ENCODE measurements at places on chromosomes 1 and 21.
A peak's percentile ranks its signal among the peaks of the same experiment; 100 is the strongest.

DNA sequence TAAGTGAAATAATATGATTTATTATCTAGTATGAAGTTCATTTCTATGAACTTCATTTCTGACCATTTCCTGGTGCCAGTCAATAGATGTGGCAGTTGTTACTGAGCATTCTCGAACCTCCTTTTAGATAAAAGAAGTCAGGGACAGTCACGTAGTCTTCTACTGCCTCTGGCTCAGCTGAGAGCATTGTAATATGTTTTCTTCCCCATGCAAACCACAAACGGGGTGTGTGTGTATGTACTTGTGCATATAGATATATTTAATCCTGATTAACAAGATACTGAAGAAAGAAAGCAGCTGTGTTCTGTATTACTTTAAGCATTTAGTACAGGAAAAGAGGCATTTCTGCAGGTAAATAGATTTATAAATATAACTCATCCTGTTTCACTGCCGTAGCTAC lies 21.6 kb downstream of the ZNF684 start:
- DNase-seq = no peak

GRCh38 chr21:29168891-29169315 lies 38.5 kb downstream of the MAP3K7CL start:
- DNase-seq = no peak

DNA sequence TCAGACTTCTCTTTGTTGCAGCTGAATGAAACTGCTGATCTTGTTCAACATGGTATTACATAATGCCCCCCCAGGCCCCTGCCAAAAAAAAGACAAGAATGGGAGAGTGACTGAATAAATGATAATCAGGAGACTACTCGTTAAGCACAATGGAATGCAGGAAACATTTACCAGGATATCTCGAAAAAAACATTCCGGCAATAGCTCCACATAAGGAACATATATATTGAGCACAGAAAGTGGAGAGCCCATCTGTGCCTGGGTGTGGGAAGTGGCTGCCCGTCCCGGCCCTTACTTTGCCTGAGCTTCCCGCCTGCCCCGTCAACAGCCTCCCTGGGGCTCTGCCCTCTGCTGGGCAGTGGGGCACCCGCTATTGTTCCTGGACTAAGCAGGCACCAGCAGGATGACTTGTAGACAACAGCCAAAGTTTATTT lies 13.3 kb downstream of the TRIM11 start:
- peak; percentile 33 for DNase-seq

- DNase-seq = no peak
Observed at GRCh38 chr1:76763738-76764137, 103.5 kb upstream of the ST6GALNAC5 start.

DNA sequence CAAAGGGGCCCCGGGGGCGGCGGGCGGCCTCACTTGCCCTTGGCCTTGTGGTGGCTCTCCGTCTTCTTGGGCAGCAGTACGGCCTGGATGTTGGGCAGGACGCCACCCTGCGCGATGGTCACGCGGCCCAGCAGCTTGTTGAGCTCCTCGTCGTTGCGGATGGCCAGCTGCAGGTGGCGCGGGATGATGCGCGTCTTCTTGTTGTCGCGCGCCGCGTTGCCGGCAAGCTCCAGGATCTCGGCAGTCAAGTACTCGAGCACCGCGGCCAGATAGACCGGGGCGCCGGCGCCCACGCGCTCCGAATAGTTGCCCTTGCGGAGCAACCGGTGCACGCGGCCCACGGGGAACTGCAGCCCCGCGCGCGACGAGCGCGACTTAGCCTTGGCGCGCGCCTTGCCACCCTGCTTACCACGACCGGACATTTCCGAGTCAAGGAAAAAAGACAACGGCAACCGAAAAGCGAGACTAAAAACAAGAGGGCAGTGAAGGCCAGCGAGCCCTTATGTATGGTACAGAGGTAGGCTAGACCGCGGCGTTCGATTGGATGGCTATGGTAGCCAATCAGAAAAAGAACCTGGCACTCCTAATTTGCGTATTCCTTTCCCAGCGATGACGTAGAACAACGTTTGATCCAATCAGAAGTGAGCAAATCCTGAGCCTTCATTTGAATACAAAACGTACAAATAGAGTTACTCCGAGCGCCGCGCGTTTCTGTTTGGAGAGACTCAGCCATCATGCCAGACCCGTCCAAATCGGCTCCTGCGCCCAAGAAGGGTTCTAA lies 29.6 kb upstream of the RNF187 start:
- DNase-seq = peak; percentile 90

DNA sequence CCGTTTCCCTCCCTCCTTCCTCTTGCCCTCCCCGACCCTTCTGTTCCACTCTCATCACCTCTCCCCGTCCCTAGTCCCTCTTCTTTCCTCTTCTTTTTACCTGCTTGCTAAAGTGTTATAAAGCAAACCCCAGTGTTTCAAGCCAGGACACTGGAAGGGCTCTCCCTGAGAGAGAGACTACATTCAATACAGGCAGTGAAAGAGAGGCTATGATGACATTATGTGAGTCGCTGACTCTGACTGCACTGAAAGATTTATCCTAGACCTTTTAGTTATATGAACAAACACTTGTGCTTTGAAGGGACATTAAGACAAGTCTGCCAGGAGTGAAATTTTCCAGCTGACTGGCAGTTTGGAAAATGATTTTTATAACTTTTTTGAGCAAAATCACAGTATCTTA lies 155.7 kb downstream of the S1PR1 start:
- DNase-seq = no peak

GRCh38 chr1:212152308-212152693 lies 116.8 kb downstream of the DTL start:
- DNase-seq = no peak

GRCh38 chr1:46489169-46489637 lies 433 bp upstream of the DMBX1 start:
- no peak for DNase-seq

GRCh38 chr1:180287988-180288705 lies 58.1 kb downstream of the LHX4 start:
- no peak for DNase-seq

- no peak for DNase-seq
Observed at GRCh38 chr21:43684424-43684823, 25.1 kb downstream of the RRP1B start.

- no peak for DNase-seq
Observed at GRCh38 chr1:101128846-101129245, 103.3 kb upstream of the DPH5 start.

DNA sequence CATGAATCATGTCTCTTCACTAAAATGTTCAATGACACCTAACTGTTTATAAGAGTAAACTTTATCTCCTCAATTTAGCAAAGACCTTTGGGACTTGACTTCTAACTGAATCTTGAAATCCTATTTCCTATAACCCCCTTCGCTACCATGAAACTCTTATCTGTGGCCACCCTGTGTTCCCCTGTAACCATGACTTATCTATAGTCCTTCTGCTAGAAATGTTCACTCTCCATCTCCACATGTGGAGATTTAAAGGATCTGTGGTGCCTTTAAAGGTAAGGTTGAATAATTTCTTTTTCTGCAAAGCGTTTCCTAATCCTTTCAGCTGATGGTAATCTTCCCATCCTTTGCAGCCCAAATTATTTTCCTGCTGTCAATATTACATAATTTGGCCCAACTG lies 436.3 kb upstream of the RUNX1 start:
- DNase-seq = no peak

DNA sequence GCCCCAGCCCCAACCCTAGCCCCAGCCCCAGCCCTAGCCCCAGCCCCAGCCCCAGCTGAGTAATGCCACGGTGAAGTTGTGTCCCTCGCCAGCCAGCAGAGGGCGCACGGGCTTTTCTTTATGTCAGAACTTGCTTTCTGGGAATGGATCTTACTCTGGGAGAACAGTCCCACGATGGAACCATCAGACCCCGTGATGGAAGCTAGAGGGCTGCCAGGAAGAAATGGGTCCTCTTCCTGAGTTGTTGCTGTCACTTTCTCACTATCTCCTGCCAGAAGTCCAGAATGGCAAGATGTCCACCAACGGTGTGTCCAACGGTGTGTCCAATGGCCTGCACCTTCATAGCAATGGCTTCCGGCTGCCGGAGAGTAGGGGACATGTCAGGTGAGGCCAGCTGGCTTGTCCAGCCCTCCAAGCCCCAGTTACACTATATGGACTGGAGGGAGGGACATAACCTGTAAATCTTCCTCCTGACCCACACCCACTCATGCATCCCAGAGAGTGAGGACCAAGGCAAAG lies 25.1 kb upstream of the TMEM222 start:
- peak; percentile 83 for DNase-seq

- no peak for DNase-seq
Observed at GRCh38 chr1:199936441-199936840, 91.1 kb upstream of the NR5A2 start.

DNA sequence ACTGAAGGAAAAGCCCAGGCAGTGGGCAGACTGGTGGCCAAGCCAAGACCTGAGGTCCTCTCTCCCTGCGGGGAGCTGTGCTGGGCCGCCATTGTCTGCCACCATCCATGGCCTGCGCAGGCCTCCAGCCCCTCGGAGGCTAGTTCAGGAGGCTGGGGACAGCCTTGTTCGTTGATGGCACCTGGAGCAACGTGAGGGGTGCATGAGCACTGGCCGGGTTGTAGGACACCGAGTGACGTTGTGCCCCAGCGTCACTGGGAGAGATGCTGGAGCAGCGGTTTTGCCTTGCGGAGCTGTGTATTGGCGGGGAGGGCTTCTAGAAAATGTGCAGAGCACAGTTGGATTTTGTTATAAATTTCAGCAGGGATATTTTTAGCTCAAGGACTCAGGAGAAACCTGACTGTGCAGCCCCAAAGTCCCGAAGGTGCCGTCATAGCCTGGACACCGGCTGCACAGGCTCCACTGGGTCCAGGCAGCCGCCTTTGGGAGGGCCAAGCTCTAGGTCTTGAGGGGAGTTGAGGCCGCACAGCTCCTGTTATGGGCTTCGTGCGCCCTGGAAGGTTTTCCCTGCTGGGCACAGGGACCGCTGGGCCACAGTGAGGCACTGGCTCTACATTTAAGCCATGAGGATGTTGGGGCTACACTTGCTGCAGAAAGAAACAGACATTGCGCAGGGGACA lies 48.2 kb upstream of the ADARB1 start:
- DNase-seq = no peak

DNA sequence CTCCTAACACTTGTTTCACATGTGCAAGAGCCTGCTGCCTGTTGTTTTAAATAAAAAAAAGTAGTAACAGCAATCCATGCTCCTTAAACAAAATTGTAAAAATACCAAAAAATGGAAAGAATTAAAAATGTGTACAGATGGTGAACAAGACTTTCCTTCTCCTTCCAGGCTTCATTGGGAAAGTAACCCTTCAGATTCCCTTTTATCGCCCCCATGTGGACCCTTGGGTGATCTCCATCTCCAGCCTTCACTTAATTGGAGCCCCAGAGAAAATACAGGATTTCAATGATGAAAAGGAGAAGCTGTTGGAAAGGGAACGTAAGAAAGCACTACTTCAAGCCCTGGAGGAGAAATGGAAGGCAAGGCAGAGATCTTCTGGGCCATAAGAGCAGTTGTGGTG lies 14.2 kb downstream of the VPS13D start:
- DNase-seq = no peak

GRCh38 chr1:221979444-221980032 lies 237.6 kb upstream of the DUSP10 start:
- DNase-seq = no peak

DNA sequence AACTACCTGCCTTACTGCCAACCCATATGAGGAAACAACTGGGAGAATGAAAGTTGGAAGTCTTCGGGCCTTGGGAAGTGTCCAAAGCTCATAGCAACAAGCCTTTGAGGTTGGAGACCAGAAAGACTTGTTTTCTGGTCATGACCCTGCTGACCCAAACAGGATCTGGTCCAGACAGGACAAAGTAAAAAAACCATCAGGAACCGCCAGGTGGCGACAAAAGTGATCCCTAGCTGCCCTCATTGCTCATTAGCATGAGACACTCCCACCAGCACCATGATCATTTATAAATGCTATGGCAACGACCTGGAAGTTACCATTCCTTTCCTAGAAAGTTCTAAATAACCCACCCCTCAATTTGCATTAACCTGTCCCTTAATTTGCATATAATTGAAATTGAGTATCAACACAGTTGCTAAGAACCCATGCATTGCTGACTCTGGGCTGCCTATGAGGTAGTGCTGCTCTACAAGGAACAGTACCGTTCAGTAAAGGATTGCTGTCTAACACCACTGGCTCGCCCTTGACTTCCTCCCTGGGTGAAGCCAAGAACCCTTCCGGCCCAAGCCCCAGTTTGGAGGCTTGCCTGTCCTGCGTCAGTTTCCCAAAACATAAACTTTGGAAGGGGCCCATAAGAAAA lies 89.0 kb downstream of the URB2 start:
- no peak for DNase-seq

DNA sequence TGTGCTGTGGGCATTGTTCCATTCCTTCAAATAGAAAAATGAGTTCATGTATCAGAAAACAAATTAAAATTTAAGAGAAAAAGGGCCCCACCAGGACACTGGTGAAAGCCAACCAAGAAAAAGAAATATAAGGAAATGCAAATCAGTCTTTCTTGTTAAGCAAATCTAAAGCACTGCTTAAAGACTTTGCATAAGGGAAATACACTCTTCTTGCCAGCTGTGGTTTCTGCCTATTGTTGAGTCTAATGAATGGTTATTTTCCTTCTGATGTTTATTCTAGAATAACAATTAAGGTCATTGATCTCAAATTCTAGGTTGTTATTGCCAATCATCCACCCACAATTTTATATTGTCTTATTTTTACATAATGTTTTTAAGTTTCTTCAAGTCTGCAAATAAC lies 158.6 kb upstream of the SNX7 start:
- DNase-seq = no peak

- DNase-seq = no peak
Observed at GRCh38 chr1:22075718-22076117, 23.2 kb downstream of the CDC42 start.

DNA sequence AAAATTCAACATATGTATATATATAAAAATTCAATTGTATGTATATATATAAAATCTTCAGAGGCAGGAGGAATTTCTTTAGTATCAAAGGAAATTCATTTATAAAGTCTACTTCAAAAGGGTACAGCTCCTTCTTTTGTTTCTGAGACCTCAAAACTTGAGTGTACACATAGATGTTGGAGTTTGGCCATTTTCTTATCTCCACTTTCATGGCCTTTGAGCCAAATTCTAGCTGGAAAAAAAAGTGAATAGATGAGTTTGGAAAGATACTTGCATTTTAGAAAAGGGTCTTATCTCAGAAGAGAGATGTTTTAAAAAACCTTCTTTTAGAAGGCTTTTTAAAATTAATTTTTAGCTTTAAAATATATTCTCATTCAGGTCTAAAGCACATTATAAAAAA lies 103.2 kb downstream of the ATF6 start:
- no peak for DNase-seq

DNA sequence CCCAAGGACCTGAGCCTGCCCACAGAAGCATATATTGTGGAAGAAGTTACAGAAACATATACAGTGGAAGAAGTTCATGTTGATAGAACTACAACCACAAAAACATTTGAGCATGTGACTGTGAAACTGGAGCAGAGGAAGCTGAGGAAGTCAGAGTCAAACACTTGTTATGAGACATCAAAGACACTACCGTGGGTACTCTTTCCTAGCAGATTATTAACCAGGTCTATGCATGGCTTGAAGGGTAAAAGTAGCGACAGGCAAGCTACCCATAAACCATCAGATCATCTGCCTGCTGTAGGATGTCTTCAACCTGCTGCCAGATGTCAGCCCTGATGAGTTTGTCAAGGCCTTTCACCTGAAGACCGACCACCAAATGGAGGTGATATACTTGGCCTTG lies 35.8 kb downstream of the IVNS1ABP start:
- DNase-seq = no peak

- DNase-seq = no peak
Observed at GRCh38 chr1:39675220-39675619, 3.3 kb upstream of the NT5C1A start.

- peak; percentile 75 for DNase-seq
Observed at GRCh38 chr1:42682739-42683531, 717 bp downstream of the YBX1 start.
